ENCODE measurements at places on chromosomes 12 and 14.

DNA sequence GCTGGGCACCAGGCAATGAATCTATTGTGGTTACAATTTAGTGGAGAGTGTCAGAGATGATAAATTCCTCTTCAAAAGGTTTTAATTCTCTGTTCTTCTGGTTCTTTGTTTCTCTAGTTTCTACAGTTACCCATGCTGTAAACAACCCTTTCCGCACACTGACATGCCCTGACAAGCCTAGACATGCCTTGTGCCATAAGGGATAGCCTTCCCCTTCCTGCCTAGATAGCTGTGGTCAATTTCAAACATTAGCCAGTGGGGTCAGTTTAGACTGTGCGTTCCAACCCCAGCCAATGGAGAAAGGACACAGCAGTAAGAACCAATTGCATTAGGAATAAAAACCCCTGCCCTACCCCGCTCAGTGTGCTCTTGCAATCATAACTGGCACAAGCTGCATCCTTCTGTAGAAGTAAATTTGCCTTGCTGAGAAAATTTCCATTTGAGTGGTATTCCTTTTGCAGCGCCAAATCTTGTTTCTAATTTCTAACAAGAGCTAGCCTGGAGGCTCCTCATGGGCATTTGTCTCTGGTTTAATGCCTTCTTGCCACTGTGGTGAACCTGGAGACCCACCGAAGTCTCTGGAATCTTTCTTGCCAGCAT is 6.4 kb downstream of the EDDM3A start:
- DNase-seq = no peak

DNA sequence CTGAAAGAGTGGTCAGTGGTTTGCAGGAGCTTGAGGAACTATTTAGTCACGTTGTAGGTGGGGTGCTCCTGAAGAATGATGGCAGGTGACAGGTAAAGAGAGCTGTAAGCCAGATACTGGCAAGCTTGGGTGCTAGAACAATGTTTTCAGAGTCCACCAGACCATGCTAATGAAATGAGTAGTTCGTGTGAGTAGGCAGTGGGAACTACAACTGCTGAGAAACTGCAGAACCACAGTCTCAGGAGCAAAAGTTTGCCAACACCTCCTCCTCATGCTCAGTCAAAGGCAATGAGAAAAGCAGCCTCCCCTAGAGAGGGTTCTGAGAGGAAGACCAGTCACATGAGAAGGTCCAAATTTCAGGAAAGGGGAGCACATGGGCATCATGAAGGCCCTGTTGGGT is 91.3 kb downstream of the PRKD1 start:
- no peak for DNase-seq

DNA sequence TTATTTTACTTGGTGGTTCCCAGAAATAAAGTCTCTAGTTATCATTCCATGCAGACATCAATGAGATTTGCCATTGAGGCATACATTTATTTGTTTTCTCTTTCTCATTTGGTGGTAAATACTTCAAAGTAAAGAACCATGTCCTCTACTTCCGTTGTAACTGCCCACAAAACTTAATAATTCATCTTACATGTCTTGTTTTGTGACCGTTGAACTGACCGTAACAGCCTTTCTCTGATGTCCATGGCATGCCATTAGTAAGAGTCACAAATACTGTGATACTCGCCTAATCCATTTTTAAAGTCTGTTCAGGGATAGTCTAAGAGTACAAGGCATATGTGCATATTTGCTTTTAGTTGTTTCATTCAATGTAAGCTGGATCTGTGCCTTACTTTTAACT is 145.3 kb downstream of the ETV6 start:
- no peak for DNase-seq

- DNase-seq = no peak
These were observed 33.2 kb upstream of the KCNH3 start for GRCh38 chr12:49505672-49506071.

DNA sequence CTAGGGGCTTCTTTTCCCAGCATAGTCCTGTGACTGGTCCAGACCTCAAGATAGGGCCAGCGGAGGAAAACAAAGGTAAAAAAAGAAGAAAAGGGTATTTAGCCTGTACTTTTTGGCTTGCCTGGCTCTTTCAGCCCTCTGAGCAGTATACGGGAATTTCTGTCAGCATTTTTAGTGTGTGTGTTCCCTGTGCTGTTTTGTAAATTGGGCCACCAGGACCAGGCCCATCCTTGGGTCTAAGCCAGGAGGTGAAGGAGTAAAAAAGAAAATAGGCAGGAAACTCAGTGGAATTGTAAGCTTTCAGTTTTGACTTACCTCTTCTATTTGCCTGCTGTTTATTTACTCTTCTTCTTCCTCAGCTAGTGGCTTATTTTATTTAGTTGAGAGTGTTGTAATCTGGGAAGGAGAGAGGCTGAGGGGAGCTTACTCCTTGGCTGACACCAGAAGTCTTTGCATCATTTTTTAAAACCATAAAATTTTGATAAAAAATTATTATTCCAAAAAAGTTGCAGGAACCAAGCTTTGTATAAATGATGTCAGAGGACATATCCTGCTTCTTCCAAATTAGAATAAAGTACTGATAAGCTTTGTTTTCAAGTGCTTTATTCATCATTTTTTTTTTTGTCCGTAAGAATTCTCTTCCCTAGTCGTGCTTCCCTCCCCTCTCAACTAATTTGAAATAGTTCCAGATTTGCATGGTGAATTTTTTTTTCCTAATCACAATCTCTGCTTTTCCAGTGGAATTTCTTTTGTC is 63.7 kb downstream of the DIP2B start:
- DNase-seq = no peak

GRCh38 chr12:45168976-45169375 is 46.9 kb upstream of the ANO6 start:
- DNase-seq = no peak

GRCh38 chr14:20723488-20723887 is 22.2 kb upstream of the EDDM3A start:
- DNase-seq = no peak

GRCh38 chr12:30753751-30754382 is 884 bp downstream of the CAPRIN2 start:
- peak; percentile 26 for DNase-seq

DNA sequence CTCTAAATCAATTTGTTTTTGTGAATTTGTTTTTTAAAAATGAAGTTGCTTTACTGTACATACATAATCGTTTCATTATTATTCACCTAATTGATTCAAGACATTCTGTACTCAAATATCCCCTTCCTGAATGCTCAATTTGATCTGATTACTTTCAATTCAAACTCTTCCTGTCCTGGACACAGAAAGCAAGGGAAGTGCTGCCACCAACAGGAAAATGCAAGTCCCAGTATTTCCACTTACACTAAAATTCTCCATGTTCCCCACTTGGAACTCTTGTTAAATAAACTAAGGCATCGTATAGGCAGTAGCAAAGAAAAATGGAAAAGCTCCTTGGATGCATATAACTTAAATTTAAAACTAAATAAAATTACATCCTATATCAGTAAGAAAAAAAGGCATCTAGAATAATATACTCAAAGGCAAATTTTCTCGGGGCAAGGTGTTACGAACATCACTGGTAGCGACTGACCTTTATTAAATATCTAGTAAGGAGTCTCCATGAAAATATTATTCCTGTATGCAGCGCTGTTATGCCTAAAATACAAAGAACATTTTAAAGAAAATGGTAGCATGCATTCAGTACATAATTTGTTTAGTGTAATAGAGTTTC is 72.0 kb upstream of the DBX2 start:
- DNase-seq = no peak

GRCh38 chr14:70052990-70053389 is 135.8 kb downstream of the SLC8A3 start:
- DNase-seq = no peak

- no peak for DNase-seq
These were observed 35.1 kb upstream of the TBC1D15 start for GRCh38 chr12:71804505-71804904.

GRCh38 chr12:31369712-31370521 is 44.0 kb upstream of the SINHCAF start:
- no peak for DNase-seq

DNA sequence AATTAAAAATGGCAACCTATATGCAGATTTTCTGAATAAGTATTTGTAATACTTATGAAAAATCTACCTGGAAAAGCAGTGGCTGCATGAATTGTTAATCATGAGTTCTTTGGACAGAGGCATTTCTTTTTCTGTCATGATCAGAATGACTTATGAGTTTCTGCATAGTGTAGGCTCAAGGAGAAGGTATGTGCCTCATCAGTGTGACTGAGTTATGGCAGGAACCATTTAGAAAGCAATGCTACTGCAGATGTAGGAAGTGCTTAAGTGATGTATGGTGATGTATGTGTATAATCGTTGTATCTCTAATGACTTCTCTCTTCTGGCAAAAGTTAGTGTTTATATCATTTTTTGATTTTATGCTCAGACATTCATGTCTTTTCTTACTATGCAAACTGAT is 816.4 kb upstream of the FBXO33 start:
- no peak for DNase-seq

DNA sequence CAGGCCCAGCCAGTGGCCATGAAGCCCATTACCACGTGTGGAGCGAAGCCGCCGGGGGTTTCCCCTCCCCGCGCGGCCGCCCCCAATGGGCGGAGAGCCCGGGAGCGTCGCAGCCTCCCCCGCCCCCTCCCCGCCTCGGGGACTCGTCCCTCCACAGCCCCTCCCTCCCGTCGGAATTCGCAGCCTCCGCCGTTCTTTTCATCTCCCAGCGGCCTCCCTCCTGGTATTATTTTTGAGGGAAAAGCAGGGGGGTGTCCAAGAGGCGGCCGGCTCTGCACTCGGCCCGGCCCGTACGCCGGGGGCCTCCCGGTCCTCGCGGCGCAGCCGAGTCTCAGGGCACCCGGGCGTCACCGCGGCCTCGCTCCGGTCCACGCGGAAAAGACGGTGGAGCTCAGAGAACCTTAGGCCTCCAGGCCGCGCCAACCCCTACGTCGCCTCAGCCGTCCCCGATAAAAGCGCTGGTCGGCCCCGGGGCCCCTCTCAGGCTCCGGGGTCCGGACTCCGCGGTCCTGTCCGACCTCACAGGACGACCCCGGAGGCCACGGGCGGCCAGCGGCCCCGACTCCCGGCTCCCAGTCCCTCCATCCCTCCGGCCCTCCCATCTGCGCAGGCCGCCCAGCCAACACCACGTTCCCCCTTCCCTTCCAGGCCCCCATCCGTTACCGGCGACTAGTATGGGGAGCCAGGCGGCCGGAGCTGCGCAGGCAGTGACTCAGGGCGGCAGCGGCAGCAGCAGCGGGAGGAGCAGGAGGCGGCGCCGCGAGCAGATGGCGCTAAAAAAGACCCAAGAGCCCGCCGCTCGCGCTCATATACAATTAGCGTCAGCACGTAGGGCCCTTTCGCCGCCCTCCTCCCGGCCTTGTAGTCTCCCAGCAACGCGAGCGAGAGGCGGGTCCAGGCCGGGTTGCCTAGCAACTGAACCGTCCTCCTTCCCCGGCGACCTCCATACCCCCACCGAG is at the start of gene NAP1L1:
Gene NAP1L1, minus strand, starts transcription at position 782 of the 959 bp plus-strand sequence. CDS start 10,466 bp downstream, outside the sequence.
- peak; percentile 95 for DNase-seq

DNA sequence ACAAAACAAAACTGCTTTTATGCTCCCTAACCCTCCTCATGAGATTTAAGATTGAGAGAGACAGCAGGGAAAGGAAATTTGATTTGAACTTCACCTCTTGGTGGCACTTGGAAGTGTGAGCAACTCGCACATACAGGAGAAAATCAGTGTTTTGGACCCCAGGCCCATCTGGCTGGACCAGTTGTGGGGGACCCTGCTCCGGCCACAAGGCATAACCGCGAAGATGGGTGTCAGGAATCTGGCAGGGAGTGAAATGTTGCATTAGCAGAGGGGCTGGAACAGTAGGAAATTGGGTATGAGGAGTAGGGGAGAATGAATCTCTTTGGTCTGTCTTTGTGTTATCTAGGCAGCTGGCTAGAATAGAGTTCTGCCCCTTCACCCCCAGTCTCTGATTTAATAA is 1.2 kb downstream of the CIROP start:
- DNase-seq = no peak

- no peak for DNase-seq
These were observed 12.0 kb upstream of the BLTP3B start for GRCh38 chr12:100154474-100155247.

DNA sequence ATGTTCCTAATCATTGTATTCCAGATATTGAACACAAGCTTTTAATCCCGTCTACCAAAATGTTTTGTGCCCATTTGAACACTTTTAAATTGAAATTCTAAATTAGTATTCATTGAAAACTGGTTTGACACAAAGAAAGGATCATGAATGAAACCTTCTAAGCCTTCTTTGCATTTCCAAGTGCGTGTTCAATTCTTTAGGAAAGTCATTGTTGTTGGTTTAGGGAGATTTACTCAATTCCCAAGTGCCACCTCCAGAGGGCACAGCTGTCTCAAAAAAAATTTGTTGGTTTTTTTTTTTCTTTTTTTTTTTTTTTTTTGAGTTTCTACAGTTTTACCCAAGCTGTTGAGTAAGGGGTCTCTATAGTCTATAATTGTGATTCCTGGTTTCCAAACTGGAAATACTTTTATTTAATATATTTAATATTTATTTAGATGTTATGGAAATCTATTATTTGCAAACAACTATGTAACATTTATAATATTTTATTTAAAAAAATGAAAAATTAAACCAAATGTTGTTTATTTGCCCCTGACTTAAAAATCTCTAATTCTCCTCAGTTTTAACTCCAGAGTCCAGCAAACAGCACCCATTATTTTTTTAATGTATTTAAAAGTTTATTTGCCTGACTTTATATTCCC is 79.9 kb downstream of the NEDD1 start:
- DNase-seq = no peak

DNA sequence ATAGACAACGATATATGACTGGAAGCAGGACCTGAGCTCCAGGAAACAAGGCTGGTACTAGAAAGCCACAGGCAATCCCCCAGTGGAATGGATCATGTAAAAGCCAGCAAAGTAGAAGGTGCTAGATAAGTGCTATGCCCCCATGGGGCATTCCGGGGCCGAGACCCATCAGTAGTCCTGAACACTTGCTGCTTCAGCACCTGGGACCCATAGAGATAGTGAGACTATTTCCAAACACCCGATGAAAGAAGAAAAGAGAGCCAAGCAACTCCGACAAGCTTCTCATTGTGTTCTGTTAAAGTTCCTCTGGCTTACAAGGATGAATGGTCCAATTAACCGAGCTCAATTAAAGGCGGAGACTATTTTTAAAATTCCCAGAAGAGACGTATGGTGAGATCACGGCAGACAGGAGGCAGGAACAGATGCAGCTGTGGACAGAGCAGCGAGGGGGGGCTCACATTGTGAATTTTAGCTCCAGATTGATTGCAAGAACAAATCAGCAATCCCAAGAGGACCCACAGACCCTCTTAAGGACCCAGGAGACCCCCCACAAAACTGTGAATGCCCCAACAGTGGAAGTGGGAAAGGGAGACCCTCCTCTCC is 142.5 kb upstream of the OVCH1 start:
- DNase-seq = no peak

- DNase-seq = no peak
These were observed 129.7 kb downstream of the GLT1D1 start for GRCh38 chr12:128982933-128983332.

DNA sequence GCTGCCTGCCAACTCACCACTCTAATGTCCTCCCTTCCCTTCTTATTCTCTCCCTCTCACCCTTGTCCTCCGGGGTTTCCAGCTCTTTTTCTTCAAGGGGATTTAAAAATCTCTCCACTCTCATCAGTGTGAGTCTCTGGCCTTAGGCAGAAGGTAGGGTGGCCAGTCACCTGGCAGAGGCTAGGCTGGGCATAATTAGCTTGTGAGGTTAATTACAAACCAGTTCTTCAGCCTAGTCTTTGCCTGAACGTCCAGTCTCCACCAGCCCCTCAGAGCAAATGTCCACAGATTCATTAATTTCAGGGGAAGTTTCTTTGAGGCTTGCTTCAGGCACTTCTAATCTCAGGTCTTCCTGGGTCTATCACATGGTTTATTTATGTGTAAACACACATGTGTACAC is 6.7 kb downstream of the KRT7 start:
- no peak for DNase-seq

- no peak for DNase-seq
These were observed 416.3 kb upstream of the ATP2B1 start for GRCh38 chr12:90124914-90125313.

- DNase-seq = no peak
These were observed 13.7 kb upstream of the VPS37B start for GRCh38 chr12:122909442-122910288.

All from nucleus accumbens (tissue), 56 donors.